ENCODE measurements at places on chromosomes 5 and 9. TPM values are rescaled to one million over a fixed set of nuclear protein-coding genes. Genes with fewer than 3 reads are reported as not detected.

DNA sequence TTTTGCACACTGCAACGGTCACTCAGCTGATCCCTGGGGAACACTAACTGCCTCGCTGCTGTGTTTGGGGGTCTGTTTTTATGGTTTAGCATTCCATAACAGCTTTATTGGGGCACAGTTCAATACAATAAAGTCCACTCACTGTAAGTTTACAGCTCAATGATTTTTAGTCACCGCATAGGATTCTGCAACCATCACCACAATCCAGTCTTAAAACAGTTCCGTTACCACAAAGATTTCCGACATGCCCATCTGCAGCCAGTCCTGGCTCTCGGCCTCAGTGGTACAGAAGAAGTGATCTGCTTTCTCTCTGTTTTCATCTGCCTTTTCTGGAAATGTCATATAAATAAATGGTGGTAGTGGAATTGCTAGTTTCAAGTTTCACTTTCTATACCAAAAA lies 23.6 kb downstream of the OR2V2 start:
- DNase-seq: no peak

- no peak for DNase-seq
Measured at GRCh38 chr5:122030251-122030650, 47.8 kb downstream of the LOX start.

Gene EMB
- 4.1 TPM for total RNA-seq

Gene OR2Y1
- not detected for total RNA-seq

Gene PHYHD1
- not detected for total RNA-seq
